NCI-H748 treated with DMSO at 0.1 percent for 48 hours (cell line): ENCODE measurements at places on chromosomes 16 and 17.

- no peak for DNase-seq
Measured at GRCh38 chr17:78527345-78527744, 49.9 kb downstream of the DNAH17 start.

- DNase-seq, result no peak
Measured at GRCh38 chr16:48332978-48333377, 52.2 kb downstream of the SIAH1 start.

- DNase-seq, result no peak
Measured at GRCh38 chr17:56735842-56736241, 97.9 kb downstream of the C17orf67 start.

DNA sequence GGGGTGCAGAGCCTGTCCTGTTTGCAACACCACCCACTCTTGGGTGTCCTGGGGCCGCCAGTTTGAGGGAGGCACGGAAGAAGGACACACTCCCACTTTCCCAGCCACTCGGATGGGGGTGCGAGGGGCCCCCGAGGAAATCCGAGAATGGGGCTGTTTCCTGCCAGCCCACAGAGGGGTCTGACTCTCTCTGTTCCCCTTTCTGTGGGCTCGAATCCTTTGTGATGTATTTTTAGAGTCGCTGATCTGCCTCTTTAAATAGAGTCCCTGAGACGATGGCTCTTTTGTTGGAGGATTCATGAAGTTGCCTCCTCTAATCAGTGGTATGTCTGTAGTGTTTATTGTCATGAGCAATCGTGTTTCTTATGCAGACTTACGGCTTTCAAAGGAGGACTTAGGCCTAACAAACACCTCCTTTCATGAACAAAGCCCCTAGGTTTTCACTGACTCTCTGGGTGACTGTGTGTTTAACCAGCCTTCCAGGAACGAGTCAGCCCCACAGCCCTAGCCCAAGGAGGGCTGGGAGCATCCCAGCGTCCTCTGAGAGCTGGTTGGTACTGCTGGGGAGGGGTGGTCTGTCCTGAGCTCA lies 29.1 kb downstream of the CIBAR2 start:
- DNase-seq, result no peak

GRCh38 chr16:23482778-23483177 lies 27.5 kb downstream of the GGA2 start:
- DNase-seq, result no peak

DNA sequence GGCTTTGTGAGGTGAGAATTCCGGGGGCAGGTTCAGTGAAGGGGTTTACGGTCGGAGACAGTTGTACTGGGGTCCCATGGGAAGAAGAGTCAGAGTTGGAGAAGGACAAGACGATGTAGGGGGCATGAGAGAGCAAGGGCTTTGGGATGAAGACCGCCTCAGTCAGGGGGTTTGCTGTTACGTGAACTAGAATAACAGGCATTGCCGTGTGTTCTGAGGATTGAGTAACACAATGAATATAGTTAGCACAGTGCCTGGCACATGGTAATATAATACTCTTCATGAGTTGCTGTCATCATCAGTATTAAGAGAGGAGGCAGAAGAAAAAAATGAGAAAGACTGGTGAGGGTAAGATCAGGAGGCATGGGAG lies 577 bp downstream of the ZNF646 start:
- no peak for DNase-seq
